Liver (tissue), 10 donors: ENCODE measurements at places on chromosomes 7 and 10.

GRCh38 chr7:111198255-111198654 lies 107.3 kb downstream of the LRRN3 start:
- no peak for DNase-seq
- no peak overlapping the region for H3K4me3 ChIP-seq
- H3K27ac ChIP-seq, result no peak overlapping the region
- peaks cover under 1% of the 10 kb centered on the region for H3K4me1 ChIP-seq

DNA sequence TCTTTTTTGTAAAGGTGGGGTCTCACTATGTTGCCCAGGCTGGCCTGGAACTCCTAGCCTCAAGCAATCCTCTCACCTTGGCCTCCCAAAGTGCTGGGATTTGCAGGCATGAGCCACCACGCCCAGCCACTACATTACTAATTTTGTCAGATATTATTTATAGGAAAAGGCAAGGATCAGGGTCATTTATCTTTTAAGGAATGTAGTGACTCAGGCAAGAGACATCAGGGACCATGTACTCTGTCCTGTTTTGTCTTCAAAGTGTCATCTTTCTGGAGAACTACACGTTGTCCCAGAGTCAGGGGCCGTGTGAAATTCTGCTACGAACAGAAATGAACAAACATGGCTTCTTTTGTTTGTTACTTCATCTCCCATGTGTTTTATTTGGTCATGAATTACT lies 105.3 kb downstream of the NPTX2 start:
- no peak for DNase-seq
- no peaks in the 10 kb centered on the region for H3K4me1 ChIP-seq
- no peak overlapping the region for H3K4me3 ChIP-seq
- no peaks in the 10 kb centered on the region for H3K27me3 ChIP-seq
- no peak overlapping the region for H3K27ac ChIP-seq

DNA sequence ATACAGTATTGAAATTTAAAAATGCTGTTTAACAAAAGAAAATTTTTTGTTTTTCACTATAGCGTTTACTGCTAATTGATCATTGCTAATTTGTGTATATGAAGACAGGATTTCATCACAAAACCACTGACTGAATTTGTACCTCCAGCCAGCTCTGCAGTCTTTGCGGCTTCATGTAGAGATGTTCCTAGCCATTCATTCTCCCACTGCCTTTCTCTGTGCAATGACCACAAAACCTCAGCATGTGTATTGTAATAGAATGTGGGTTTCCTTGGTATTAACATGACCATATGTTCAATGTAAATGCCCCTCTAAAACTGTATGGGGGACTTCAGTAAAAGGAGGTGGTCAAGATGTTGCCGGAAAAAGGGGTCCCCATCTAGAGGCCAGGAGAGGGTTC lies 81.1 kb upstream of the STEAP1B start:
- no peaks in the 10 kb centered on the region for H3K27me3 ChIP-seq
- DNase-seq, result no peak
- H3K36me3 ChIP-seq, result no peaks in the 10 kb centered on the region
- peaks cover 16% of the 10 kb centered on the region for H3K4me1 ChIP-seq
- no peak overlapping the region for H3K27ac ChIP-seq

DNA sequence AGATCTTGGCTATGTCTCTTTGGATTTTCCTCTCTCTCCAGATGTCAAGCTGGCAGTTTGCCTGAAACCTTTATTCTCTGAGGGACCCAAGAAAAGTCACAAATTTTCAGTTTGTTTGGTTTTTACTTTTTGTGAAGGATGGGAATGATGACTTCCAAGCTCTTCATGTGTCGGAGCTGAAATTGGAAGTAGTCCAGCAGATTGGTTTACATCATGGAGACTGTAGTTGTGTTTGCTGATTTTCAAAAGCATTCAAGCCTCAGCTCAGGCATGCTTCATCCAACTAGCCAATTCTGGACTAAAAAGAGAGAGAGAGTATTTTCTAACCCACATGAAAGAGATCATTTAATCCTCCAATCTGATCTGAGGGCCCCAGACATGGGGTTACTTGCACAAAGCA lies 326.2 kb upstream of the AUTS2 start:
- H3K4me1 ChIP-seq, result no peaks in the 10 kb centered on the region
- no peaks in the 10 kb centered on the region for H3K27me3 ChIP-seq
- no peak overlapping the region for H3K27ac ChIP-seq
- H3K36me3 ChIP-seq, result no peaks in the 10 kb centered on the region
- no peak overlapping the region for H3K4me3 ChIP-seq

- no peaks in the 10 kb centered on the region for H3K27me3 ChIP-seq
- peaks cover 4% of the 10 kb centered on the region for H3K4me1 ChIP-seq
- H3K36me3 ChIP-seq, result peaks cover 36% of the 10 kb centered on the region
- H3K4me3 ChIP-seq, result no peak overlapping the region
- DNase-seq, result no peak
These were observed 53.1 kb downstream of the SLK start for GRCh38 chr10:104020020-104020419.

GRCh38 chr7:134548877-134549276 lies at the start of gene AKR1B15:
Gene AKR1B15 (plus strand): TSS chr7:134549110. CDS start chr7:134564620, 15,510 bp downstream.
- H3K4me3 ChIP-seq, result no peak within 1 kb of the TSS
- no peak within 1 kb of the TSS for H3K27ac ChIP-seq
- H3K36me3 ChIP-seq, result no peaks in the 10 kb centered on the region
- H3K4me1 ChIP-seq, result peaks cover 3% of the 10 kb centered on the region
- no peak for DNase-seq

DNA sequence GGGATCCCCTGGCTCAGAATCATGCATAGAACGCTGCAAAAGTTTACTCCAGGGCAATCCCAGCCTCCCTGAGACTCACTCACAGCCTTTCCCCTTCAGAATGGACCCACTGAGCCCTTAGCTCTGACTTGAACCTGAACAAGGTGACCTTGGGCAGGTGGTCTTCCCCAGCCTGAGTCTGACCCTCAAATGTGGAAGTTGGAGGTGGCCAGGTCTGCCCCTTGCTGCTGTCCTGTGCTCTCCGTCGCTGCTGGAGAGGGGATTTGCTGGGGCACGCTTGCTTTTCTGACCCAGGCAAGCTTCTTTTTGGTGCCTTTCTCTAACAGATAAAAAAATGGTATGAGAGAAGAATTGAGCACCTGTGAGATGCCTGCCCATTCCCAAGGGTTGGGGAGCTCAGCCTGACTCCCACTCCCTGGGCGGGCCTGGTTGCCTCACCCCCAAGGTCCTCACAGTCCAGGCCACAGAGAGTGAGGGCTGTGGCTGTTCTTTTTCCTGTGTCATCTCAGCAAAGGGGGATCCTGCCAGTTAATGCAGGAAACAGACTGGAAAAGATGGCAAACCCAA lies 46.6 kb upstream of the IGFBP3 start:
- H3K4me1 ChIP-seq, result no peaks in the 10 kb centered on the region
- no peak for DNase-seq
- H3K27ac ChIP-seq, result no peak overlapping the region
- H3K4me3 ChIP-seq, result no peak overlapping the region
- H3K27me3 ChIP-seq, result no peaks in the 10 kb centered on the region

GRCh38 chr7:41917-42565 lies 150.3 kb upstream of the FAM20C start:
- DNase-seq, result no peak
- no peaks in the 10 kb centered on the region for H3K36me3 ChIP-seq
- H3K27me3 ChIP-seq, result no peaks in the 10 kb centered on the region
- H3K27ac ChIP-seq, result no peak overlapping the region
- no peak overlapping the region for H3K4me3 ChIP-seq
- no peaks in the 10 kb centered on the region for H3K4me1 ChIP-seq

GRCh38 chr10:30804478-30805055 lies 175.0 kb upstream of the LYZL2 start:
- no peaks in the 10 kb centered on the region for H3K36me3 ChIP-seq
- no peaks in the 10 kb centered on the region for H3K27me3 ChIP-seq
- DNase-seq, result no peak

GRCh38 chr7:22827563-22827962 lies 4.9 kb upstream of the TOMM7 start:
- H3K27ac ChIP-seq, result no peak overlapping the region
- H3K36me3 ChIP-seq, result no peaks in the 10 kb centered on the region
- no peaks in the 10 kb centered on the region for H3K4me1 ChIP-seq
- H3K27me3 ChIP-seq, result no peaks in the 10 kb centered on the region
- H3K4me3 ChIP-seq, result no peak overlapping the region

GRCh38 chr10:110893559-110894179 lies 21.9 kb downstream of the PDCD4 start:
- H3K27me3 ChIP-seq, result no peaks in the 10 kb centered on the region
- no peak overlapping the region for H3K27ac ChIP-seq
- DNase-seq, result no peak
- peaks cover 12% of the 10 kb centered on the region for H3K4me1 ChIP-seq
- no peak overlapping the region for H3K4me3 ChIP-seq
- H3K36me3 ChIP-seq, result no peaks in the 10 kb centered on the region

- no peaks in the 10 kb centered on the region for H3K27me3 ChIP-seq
- no peak overlapping the region for H3K27ac ChIP-seq
- DNase-seq, result no peak
- no peaks in the 10 kb centered on the region for H3K36me3 ChIP-seq
- no peaks in the 10 kb centered on the region for H3K4me1 ChIP-seq
These were observed 1183.7 kb upstream of the CELF2 start for GRCh38 chr10:9833942-9834341.

DNA sequence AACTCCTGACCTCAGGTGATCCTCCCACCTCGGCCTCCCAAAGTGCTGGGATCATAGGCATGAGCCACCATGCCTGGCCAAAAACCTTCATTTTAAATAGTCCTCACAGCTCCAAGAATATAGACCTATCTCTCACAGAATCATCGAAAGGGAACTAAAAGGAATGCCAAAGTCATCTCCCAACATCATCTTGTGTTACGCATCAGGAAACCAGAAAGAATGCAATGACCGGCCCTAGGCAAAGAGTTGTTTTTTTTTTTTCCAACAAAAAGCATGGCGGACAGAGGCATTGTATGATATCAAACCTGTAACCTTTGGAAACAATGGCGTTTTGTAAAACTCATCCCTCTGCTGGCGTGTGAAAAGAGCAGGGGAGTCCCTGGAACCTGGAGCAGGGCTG lies 73.2 kb downstream of the FAM107B start:
- H3K4me3 ChIP-seq, result no peak overlapping the region
- no peak overlapping the region for H3K27ac ChIP-seq
- no peaks in the 10 kb centered on the region for H3K36me3 ChIP-seq
- H3K27me3 ChIP-seq, result no peaks in the 10 kb centered on the region

GRCh38 chr7:91293840-91294239 lies 29.6 kb downstream of the FZD1 start:
- DNase-seq, result no peak
- no peak overlapping the region for H3K27ac ChIP-seq
- no peaks in the 10 kb centered on the region for H3K36me3 ChIP-seq

DNA sequence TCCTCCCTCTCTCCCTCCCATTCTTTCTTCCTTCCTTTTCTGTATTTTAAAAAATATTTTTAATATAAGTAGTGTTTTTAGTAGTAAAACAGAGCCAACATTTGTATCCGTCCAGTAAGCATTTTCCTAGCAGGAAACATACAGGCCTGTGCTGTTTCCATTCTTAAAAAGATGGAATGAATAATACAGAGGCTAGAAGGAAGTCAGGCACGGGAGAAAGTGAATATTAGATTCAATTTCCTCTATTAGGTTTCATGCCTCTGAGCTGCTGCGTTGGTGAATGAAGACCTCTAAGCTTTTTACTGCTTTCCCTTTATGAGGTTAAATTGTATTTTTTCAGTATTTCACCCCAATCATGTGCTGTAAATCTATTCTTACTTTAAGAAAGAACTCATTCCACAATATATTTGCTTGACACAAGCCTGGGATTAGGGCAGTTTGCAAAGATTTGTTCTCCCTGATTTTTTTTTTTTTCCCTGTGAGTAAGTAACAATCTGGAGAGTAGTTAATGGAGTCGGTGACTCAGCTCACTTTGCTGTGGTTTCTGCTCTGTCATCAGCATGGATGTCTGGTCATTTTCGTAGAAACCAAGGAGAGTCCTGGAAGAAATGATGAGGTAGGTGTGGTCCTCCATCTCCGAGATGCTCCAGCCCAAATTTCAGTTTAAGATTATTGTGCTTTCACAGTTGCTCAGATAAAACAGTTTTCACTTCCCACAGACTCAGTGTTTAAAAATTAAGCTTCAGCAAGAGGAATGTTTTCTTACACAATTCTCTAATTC lies 76.1 kb upstream of the PITRM1 start:
- no peaks in the 10 kb centered on the region for H3K36me3 ChIP-seq
- DNase-seq, result no peak
- H3K27ac ChIP-seq, result no peak overlapping the region

GRCh38 chr10:82536668-82537067 lies 661.7 kb downstream of the NRG3 start:
- DNase-seq, result no peak
- H3K27ac ChIP-seq, result no peak overlapping the region
- H3K36me3 ChIP-seq, result no peaks in the 10 kb centered on the region
- H3K27me3 ChIP-seq, result no peaks in the 10 kb centered on the region
- H3K4me1 ChIP-seq, result no peaks in the 10 kb centered on the region

GRCh38 chr7:25726170-25726780 lies 425.7 kb upstream of the NFE2L3 start:
- no peaks in the 10 kb centered on the region for H3K36me3 ChIP-seq
- H3K27me3 ChIP-seq, result peaks cover 2% of the 10 kb centered on the region
- no peaks in the 10 kb centered on the region for H3K4me1 ChIP-seq
- H3K4me3 ChIP-seq, result no peak overlapping the region

- peaks cover 2% of the 10 kb centered on the region for H3K4me1 ChIP-seq
- no peak overlapping the region for H3K4me3 ChIP-seq
- DNase-seq, result no peak
- H3K27me3 ChIP-seq, result no peaks in the 10 kb centered on the region
These were observed 697.6 kb upstream of the GALNT17 start for GRCh38 chr7:70434376-70434775.

DNA sequence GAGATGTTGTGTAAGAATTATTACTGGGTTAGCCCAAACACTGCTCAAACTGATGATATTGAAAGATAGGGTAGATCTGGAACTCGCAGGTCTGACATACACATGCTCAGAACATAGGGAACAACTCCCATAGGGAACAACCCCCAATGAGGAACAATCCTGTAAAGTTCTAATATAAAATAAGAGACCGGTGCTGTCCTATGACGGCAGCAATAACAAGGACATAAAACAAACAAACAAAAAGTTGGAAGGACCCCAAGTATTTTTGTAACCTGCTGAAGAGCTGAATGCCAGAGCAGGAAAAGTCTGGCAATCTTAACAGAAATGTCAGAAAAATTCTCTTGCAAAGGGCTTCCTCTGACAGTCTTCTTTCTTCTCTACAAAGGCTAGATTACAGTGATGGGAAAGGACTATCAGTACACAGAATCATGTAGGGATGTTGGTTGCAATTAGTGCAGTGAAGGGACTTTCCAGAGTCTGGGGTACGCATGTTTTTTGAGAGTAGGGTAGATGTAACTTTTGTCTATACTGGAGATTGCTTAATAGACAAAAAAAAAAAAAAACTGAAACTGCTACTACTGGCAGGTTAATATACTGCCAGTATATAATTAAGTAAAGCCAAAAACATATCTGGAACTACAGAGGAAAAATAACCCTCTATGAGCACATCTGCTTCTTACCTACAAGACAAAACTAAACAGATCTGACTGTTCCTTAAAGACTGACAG lies 35.5 kb downstream of the IDE start:
- no peaks in the 10 kb centered on the region for H3K4me1 ChIP-seq
- peak overlapping the region; percentile 47 for H3K27ac ChIP-seq
- H3K4me3 ChIP-seq, result peak overlapping the region; percentile 25

GRCh38 chr10:103727546-103727963 lies 127.8 kb downstream of the SH3PXD2A start:
- DNase-seq, result no peak
- H3K4me3 ChIP-seq, result no peak overlapping the region
- no peaks in the 10 kb centered on the region for H3K4me1 ChIP-seq
- no peaks in the 10 kb centered on the region for H3K36me3 ChIP-seq
- H3K27ac ChIP-seq, result no peak overlapping the region
